Dermis blood vessel endothelial cell (primary cell): ENCODE measurements at places on chromosomes 16 and 17.

GRCh38 chr16:22694887-22695382 lies 119.0 kb upstream of the HS3ST2 start:
- DNase-seq = no peak

DNA sequence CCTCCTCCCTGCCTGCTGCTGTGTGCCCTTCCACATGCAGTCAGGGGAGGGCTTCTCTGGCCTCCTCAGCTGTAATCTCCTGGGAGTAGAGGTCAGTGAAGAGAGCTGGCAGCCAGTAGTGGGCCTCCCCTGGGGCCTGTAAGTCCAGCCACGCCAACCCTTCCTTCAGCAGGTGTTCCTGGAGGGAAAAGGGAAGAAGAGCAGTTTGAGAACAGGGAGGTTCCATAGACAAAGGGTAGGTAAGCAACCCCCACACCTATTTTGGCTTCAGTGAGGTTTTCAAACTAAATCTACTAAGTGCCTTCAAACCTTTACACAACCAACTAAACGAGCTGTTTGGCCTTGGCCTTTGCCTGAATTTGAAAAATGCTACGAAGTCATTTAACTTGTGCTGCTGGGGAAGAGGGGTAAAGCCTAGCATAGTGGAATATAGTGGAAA lies 14.2 kb downstream of the SNF8 start:
- DNase-seq = no peak

DNA sequence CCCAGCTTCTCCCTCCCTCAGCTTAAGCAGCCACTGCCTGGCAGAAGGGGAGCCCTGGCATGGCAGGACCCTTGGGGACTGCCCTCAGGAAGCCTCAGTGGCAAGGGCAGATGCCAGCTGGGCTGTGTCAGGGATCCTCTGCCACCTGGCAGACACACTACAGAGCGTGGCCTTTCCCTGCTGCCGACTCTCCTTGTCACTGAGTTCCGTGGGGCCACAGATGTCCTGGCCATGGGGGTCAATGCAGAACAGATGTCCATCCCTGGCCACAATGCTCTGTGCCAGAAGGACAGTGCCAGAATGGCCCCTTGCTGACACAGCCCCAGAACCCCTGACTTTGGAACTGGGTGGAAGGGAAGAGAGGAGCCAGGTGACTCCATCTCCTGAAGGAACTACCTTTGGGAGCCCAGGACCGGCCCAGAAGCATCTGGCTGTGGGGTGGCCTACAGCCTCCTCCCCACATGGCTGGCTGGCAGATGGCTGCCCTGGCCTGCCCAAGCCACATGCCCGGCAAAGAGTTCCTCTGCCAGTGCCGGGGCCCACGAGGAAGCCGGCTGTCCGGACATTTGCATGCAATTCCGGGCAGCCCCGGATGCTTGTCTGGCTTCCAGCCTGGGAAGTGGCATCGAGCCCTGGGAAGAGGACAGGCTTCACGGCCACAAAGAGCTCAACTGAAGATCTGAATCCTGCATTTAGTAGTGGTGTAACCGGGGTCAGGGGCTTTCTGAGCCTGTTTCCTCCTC lies 24.1 kb downstream of the NPTX1 start:
- DNase-seq = no peak

- no peak for DNase-seq
Measured at GRCh38 chr17:38578229-38579082, 27.3 kb downstream of the SRCIN1 start.

DNA sequence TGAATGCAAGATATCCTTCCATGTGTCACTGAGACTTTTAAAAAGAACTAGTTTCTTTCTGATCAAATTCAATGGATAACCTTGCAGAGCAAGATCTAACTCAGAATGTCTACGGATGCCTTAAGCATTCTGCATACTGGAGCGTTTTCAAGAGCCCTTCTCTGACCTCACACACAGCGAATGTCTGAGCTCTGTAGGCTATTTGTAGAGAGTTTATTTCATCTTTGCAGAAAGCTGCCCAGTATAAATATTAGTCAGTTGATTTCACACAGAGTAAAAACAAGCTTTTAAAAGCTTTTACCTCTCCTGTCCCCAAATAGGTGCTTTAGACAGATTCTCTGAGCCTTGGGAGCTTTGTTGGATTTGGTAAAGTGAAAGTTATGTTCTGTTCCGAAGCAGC lies 165.0 kb downstream of the RBFOX1 start:
- DNase-seq = no peak

GRCh38 chr16:8781797-8782196 lies 15.6 kb downstream of the TMEM186 start:
- DNase-seq = no peak

DNA sequence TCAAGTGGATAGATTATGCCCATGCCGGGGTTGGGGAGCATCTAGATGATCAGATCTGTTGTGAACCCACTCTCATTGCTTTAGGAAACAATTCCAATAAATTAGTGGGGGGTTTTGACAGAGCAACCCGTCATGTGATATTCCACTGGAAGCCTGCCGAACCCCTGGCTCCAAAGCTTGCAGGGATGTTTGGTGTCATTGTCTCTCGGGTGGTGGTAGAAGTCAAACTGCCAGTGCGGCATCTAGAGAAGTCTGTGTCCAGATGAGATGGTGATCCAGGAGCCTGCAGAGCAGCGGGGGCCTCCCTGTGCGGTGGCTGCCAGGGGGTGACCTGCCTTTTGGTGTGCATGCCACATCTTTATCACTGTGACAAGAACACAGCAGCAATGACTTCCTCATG lies 91.7 kb downstream of the SHISA6 start:
- DNase-seq = no peak

DNA sequence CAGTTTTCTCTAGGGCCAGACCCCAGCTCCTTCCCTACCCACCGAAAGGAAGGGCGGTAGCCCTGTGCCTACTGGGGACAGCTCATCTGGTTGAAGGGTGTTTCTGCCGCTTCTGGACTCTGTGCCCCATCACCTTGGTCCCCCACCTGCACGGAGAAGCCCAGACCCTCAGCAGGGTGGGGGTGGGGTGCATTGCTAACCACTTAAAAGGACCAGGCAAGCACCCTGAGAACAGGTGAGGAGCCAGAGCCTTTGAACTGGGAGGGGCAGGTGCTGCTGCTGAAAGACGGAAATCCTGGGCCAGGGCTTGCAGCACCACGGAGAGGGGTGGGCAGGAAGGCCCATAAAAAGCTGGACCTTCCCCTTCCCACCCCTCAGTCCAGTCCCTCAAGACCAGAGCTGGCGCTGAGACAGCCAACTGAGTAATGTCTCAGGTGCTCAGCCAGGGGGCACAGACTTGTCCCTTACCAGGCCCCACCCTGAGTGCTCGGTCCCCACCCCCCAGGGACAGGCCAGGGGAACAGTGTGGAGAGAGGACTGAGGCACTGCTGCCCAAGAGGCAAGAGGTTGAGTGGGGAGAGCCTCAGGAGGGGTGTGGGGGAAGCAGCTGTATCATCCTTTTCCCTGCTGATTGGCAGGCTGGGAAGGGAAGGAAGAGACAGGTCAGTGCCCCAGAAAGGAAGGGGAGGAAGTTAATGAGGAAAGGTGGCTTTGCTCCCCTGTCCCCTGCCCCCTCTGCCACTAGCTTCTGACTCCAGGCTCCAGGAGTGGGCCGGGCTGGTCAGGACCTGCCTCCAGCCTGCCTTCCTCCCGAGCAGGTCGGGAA lies 10.9 kb upstream of the SP2 start:
- no peak for DNase-seq

GRCh38 chr16:4111748-4112696 lies 4.2 kb downstream of the ADCY9 start:
- DNase-seq = peak; percentile 43

DNA sequence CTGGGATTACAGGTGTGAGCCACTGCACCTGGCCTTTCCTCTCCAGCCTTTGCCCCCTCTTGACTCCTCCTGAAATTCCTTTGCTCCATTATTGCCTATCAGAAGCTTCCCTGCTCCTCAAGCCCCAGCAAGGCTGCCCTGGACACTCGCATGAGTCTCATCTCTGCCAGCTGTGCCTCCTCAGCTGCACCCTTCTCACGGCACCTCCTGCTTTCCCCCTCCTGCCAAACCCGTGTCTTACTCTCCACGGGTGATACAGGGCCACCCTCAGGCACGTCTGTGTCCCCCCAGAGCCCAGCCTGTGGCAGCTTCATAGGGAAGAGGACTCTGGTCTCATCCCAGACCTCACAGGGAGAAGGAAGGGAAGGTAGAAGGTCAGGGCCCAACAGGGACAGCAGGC lies 15.4 kb downstream of the G6PC3 start:
- DNase-seq = no peak

GRCh38 chr17:72422204-72422504 lies 301.3 kb downstream of the SOX9 start:
- no peak for DNase-seq

DNA sequence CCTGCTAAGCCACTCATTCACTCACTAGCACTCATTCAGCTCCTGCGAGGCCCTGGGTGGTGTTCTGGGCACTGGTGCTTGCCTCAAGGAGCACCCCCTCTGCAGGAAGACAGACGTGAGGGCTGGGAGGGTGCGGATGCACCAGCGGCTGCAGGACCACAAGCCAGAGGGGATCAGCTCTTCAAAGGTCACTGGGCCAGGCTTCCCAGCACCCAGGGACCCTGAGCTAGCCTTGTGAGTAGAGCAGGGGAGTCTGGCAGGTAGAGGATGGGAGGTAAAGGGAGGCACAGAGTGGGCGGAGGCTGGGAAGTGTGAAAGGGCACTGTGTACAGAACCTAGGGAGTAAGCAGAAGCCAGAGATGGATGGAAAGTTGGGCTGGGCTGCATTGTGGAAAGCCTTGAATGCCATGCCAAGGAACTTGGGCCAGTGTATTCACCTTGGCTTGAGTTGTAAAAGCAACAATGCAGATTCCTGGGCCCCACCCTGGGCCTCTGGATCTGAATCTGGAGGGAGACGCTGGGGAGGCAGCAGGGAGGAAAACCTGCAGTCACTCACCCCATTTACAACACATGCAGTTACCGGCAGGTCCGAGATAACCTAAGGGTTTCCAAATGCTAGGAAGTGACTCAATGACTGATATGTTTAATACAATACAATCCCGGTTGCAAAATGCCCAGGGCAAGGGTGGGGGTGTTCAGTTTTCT lies 1.7 kb downstream of the IL4R start:
- DNase-seq = peak; percentile 92

GRCh38 chr17:45335721-45336120 lies 18.9 kb upstream of the MAP3K14 start:
- no peak for DNase-seq

- peak; percentile 49 for DNase-seq
Measured at GRCh38 chr17:32671896-32672295, 185.1 kb downstream of the CDK5R1 start.

DNA sequence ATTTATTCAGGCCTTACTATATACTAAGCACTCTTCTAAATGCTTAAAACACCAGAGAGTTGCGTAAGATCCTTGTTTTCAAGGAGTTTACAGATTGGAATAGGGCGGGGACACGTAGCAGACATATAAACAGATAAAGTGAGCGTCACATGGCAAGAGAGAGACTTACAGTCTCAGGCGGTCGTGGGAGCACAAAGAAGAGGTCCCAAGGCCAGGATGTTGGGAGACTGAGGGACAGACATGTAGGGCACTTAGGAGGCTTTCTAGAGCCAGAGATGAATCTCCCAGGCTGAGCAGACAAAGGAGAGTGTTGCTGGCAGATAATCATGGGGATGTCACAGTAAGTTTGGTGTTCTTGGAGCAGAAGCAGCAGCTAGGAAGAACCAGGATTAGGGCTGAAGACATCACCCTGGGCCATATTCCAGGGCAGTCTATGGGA lies 119.1 kb upstream of the ANKFN1 start:
- no peak for DNase-seq

DNA sequence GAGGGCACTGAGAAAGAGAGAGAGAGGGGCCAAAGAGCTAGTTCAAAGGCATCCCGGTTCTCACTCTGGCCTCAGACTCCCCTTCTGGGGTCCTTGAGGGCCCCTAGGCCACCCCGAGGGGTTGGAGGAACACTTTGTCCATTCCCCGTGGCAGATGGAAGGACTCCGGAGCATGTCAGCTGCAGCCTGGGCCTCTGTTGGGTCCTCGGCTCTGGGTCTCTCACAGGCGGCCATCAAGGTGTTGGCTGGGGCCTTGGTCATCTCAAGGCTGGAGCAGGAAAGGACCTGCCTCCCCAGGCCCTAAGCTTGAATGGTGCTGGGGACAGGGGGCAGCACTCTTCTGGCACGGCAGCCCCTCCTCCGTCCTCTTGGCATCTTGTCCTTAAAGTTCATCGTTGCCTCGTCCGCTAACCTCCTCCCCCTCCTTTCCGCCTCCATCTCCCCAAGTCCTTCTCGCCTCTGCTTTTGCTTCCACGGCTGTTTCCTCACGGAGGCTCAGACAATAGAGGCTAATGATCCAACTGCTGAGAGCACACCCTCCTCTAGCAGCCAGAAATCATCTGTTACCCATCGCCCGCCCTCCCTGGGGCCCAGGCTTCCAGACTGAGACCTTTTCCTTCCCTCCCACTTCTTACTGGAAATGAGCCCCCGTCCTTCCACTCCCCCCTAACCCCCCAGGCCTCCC lies 23.3 kb downstream of the CCR7 start:
- peak; percentile 41 for DNase-seq

- no peak for DNase-seq
Measured at GRCh38 chr17:21200590-21201297, 13.2 kb downstream of the TMEM11 start.

DNA sequence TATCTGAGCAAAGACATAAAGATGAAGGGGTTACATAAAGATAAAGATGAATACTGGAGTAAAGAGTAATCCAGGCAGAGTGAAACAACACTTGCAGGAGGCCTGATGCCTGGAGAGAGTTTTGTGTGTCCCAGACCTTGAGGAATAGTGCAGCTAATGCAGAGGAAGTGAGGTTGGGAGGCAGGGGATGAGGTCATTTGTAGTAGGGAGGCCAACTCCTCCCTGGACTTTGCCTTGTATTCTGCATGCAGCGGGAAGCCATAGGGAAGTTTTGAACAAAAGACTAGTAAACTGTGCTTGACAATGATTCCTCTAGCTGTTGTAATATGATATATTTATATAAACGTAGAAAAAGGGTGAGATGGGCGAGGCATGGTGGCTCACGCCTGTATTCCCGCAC lies 356.6 kb downstream of the KCNJ2 start:
- no peak for DNase-seq

GRCh38 chr17:44263345-44263902 lies 4.5 kb downstream of the SLC4A1 start:
- no peak for DNase-seq

GRCh38 chr16:27389272-27389961 lies 12.6 kb upstream of the IL21R start:
- no peak for DNase-seq

GRCh38 chr16:78606545-78606944 lies 507.1 kb downstream of the WWOX start:
- DNase-seq = no peak

GRCh38 chr16:8583199-8583598 lies 7.1 kb downstream of the TMEM114 start:
- no peak for DNase-seq
